ENCODE measurements at places on chromosomes 16 and 17. TPM values are rescaled to one million over a fixed set of nuclear protein-coding genes. Genes with fewer than 3 reads are reported as not detected.

DNA sequence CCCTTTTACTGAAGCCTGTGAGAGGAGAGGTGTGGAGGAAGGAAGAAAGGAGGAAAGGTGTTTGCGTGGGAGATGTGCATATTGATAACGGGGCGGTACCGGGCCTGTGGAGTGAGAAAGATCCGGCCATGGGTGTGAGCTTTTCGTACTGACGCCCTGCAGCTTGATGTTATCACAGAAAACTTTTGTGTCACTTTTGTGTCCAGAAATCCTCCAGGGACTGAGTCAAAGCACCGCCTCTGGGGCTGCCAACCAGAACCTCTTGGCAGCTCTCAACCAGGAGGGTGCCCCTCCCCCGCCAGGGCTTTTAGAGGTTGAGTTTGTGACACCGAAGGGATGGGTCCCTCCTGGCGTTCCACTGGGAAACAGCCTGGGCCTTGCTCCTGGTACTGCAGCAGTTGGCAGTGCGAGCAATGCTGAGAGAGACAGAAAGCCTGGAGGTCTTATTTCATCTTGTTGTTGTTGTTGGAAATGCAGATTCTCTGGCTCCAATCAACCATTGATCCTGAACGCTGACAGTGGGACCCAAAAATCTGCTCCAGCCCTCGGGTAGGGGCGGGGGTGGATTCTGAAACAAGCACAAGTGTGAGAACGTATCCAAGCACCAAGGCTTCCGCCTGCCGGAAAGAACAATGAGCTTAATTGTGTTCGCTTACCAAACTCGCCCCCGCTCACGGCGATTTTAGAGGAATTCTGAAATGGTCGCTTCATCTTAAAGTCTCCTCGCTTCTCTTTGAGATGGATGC is 65.0 kb downstream of the CRISPLD2 start:
- peak overlapping the region; percentile 80 for H3K27ac ChIP-seq
- H3K27me3 ChIP-seq, result no peaks in the 10 kb centered on the region
- no peaks in the 10 kb centered on the region for H3K36me3 ChIP-seq
- DNase-seq, result no peak
- H3K4me1 ChIP-seq, result no peaks in the 10 kb centered on the region

GRCh38 chr17:50953831-50954601 is 87.9 kb upstream of the TOB1 start:
- DNase-seq, result peak; percentile 86
- peaks cover 16% of the 10 kb centered on the region for H3K4me1 ChIP-seq
- H3K27ac ChIP-seq, result peak overlapping the region; percentile 76
- no peaks in the 10 kb centered on the region for H3K36me3 ChIP-seq
- no peak overlapping the region for H3K4me3 ChIP-seq

DNA sequence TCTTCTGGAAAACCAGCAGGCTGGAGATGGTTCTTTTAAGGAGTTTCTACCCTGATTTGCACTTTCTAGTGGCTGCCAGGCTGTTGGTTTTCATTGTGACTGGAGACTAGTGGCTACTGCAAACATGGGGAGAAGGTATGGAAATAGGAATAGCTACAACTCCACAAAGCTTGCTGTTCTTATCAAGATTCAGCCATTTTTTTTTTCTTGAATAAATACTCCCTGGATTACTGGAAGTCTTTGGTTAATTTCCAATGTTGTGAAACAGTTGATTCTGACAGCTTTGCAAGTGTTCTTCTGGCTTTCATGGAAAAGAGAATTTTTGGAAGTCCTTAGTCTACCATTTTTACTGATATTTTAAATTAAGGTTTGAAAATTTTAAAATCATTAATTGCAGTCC is 277.7 kb downstream of the HS3ST3A1 start:
- H3K4me1 ChIP-seq, result no peaks in the 10 kb centered on the region
- H3K27ac ChIP-seq, result no peak overlapping the region
- no peaks in the 10 kb centered on the region for H3K36me3 ChIP-seq

GRCh38 chr17:74079537-74080300 is 123.8 kb upstream of the RPL38 start:
- DNase-seq, result no peak
- H3K4me1 ChIP-seq, result no peaks in the 10 kb centered on the region
- H3K36me3 ChIP-seq, result no peaks in the 10 kb centered on the region

DNA sequence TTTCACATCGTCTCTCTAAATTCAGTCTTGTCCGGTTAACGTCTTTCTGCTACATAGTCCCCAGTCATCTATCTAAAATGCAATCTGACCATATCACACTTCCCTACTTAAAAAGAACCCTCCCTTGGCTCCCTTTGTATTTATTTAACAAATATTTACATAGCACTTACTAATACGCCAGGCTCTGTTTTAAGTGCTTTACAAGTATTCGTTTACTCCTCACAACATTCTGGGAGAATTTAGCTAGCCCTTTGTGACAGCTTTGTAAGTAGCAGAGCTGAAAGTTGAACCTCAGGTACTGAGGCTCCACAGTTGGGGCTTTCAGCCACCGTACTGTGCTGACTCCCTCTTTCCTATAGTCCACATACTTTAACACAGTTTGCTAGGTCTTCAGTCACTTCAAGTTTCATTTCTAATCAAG is 9.2 kb downstream of the PAFAH1B1 start:
- H3K27me3 ChIP-seq, result no peaks in the 10 kb centered on the region
- H3K36me3 ChIP-seq, result no peaks in the 10 kb centered on the region
- H3K4me3 ChIP-seq, result no peak overlapping the region

DNA sequence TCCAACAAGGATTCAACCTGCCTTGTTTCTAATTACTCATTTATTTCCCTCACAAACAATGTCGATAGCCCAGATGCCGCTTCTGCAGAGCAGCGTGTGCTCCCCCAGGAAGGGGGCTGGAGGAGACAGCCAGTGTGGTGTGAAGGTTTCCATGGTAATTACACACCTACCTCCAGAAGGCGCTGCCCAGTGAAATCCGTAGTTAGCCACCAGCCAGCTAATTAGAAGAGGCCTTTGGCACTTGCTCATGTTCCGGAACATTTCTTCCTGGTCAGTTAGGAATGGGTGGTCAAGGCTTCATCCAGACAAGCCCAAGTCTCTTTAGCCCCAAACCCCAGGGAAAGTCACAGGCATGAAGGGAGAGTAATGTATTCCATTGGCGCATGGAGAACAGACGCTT is 342.5 kb upstream of the C16orf82 start:
- H3K27me3 ChIP-seq, result no peaks in the 10 kb centered on the region
- no peaks in the 10 kb centered on the region for H3K4me1 ChIP-seq
- no peak overlapping the region for H3K4me3 ChIP-seq
- H3K27ac ChIP-seq, result no peak overlapping the region

DNA sequence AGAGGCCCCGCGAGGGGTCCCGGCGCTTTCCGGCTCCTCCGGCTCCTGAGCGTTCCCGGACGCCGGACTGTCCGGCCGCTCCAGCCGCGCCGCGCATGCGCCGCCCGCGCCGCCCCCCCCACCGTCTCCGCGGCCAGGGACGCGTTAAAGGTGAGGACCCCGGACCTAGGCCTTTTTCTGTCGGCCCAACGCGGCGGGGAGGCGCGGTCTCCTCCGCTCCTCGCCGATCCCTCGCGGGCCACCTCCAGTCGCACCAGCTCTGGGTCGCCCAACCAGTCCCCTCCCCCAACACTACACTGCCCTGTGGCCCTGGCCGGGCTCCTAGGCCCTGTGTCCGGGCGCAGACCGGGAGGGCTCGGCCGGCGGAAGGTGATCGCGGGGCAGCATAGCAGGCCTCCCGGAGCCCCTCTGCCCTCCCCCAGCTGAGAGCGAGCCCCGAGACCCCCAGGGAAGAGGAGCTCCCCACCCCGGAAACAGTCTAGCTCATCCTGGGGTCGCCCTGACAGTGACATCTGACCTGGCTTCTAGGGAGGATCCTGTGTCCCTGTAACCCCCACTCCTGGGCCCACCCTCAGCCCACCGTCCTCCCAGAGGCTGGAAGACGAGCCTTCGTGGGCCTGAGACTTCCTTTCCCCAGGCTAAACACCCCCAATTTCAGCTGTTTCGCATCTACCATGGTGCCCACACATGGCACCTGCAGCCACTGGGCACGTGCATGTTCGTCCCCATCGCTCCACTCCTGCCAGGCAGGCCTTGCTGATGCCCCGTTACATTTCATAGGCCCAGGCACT is 14.7 kb upstream of the BCAR1 start:
- peak overlapping the region; percentile 96 for H3K4me3 ChIP-seq
- H3K27me3 ChIP-seq, result no peaks in the 10 kb centered on the region
- no peaks in the 10 kb centered on the region for H3K4me1 ChIP-seq
- DNase-seq, result no peak
- H3K36me3 ChIP-seq, result no peaks in the 10 kb centered on the region

DNA sequence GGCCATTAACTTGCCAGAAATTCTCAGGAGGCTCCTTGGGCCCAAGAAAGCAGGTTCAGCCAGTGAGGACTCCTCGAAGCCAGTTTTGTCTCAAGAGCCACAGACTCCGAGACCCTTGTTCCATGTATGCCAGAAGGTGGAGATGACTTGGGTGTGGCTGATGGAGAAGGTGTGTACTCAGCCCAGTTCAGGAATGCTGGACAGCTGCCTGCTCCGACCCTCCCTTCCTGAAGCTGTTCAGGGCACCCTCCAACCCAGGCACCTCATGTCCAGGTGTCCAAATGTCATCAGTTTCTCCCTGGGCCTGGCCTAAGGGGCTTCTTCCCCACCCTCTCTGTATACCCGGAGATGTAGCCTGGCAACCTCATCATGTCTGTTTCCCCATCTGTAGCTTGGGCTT is 40.2 kb downstream of the NOG start:
- no peak overlapping the region for H3K27ac ChIP-seq
- no peak for DNase-seq
- H3K4me1 ChIP-seq, result no peaks in the 10 kb centered on the region
- H3K4me3 ChIP-seq, result no peak overlapping the region
- no peaks in the 10 kb centered on the region for H3K36me3 ChIP-seq
- H3K27me3 ChIP-seq, result peaks cover 3% of the 10 kb centered on the region

GRCh38 chr16:54974367-54974766 is 43.7 kb downstream of the IRX5 start:
- no peak overlapping the region for H3K4me3 ChIP-seq
- H3K27me3 ChIP-seq, result no peaks in the 10 kb centered on the region
- H3K36me3 ChIP-seq, result no peaks in the 10 kb centered on the region
- H3K27ac ChIP-seq, result no peak overlapping the region
- DNase-seq, result no peak
- H3K4me1 ChIP-seq, result no peaks in the 10 kb centered on the region

- H3K4me1 ChIP-seq, result no peaks in the 10 kb centered on the region
- H3K36me3 ChIP-seq, result no peaks in the 10 kb centered on the region
Measured at GRCh38 chr16:51153577-51154031, 2.5 kb upstream of the SALL1 start.

DNA sequence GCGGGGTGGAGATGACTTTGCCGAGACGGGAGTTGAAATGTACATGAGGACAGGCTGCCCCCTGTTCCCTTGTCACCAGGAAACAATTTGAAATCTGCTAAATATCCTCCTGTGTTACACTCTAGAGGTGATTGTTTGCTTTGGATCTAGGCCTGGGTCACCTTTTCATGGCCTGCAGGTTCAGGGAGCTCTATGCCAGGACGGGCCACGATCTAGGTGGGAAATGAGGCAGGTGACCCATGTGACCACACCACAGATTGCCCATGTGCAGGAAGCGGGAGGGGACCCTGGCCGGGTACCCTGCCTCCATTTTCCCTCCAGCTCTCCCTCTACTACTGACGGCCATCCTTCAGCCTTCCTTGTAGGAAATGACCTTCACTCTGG is 43.4 kb downstream of the MEAK7 start:
- H3K4me1 ChIP-seq, result no peaks in the 10 kb centered on the region
- H3K27ac ChIP-seq, result no peak overlapping the region
- H3K4me3 ChIP-seq, result no peak overlapping the region
- DNase-seq, result no peak
- no peaks in the 10 kb centered on the region for H3K36me3 ChIP-seq

GRCh38 chr17:6257336-6257735 is 177.6 kb downstream of the AIPL1 start:
- no peak for DNase-seq
- H3K4me3 ChIP-seq, result no peak overlapping the region
- peaks cover 21% of the 10 kb centered on the region for H3K27me3 ChIP-seq
- no peaks in the 10 kb centered on the region for H3K36me3 ChIP-seq

OR1F1 gene
- total RNA-seq, result not detected

PLA2G10 gene
- not detected for total RNA-seq

SLC38A8 gene
- not detected for total RNA-seq

TMEM170A gene
- total RNA-seq, result 22.0 TPM

CFAP52 gene
- total RNA-seq, result 0.66 TPM

PYDC1 gene
- not detected for total RNA-seq

ZNF287 gene
- total RNA-seq, result 6.2 TPM

VPS35L gene
- 36.4 TPM for total RNA-seq

CCDC182 gene
- total RNA-seq, result not detected

MMP2 gene
- total RNA-seq, result 1,485 TPM

CCL5 gene
- 7.6 TPM for total RNA-seq

CA4 gene
- 12.3 TPM for total RNA-seq
